ENCODE measurements at places on chromosomes 6 and 20. TPM values are rescaled to one million over a fixed set of nuclear protein-coding genes. Genes with fewer than 3 reads are reported as not detected.

CST4 gene
- not detected for total RNA-seq

LY6G6D gene
- total RNA-seq: not detected

PCSK2 gene
- total RNA-seq: not detected

C20orf141 gene
- total RNA-seq: not detected

GPR63 gene
- total RNA-seq: 0.27 TPM

ECT2L gene
- under 0.01 TPM for total RNA-seq

SLC22A7 gene
- not detected for total RNA-seq

CTCFL gene
- total RNA-seq: not detected

PXDC1 gene
- 39.4 TPM for total RNA-seq

GABRR1 gene
- total RNA-seq: not detected

ZNF831 gene
- 0.98 TPM for total RNA-seq

NOP56 gene
- total RNA-seq: 263 TPM

SLA2 gene
- not detected for total RNA-seq
